Right ventricle myocardium superior (tissue), 1 donor: ENCODE measurements at places on chromosomes 6 and 20.

- DNase-seq, result no peak
These were observed 104.4 kb upstream of the LAMP5 start for GRCh38 chr20:9409981-9410380.

- DNase-seq, result no peak
These were observed 1.6 kb downstream of the LRRC1 start for GRCh38 chr6:53796451-53796780.

DNA sequence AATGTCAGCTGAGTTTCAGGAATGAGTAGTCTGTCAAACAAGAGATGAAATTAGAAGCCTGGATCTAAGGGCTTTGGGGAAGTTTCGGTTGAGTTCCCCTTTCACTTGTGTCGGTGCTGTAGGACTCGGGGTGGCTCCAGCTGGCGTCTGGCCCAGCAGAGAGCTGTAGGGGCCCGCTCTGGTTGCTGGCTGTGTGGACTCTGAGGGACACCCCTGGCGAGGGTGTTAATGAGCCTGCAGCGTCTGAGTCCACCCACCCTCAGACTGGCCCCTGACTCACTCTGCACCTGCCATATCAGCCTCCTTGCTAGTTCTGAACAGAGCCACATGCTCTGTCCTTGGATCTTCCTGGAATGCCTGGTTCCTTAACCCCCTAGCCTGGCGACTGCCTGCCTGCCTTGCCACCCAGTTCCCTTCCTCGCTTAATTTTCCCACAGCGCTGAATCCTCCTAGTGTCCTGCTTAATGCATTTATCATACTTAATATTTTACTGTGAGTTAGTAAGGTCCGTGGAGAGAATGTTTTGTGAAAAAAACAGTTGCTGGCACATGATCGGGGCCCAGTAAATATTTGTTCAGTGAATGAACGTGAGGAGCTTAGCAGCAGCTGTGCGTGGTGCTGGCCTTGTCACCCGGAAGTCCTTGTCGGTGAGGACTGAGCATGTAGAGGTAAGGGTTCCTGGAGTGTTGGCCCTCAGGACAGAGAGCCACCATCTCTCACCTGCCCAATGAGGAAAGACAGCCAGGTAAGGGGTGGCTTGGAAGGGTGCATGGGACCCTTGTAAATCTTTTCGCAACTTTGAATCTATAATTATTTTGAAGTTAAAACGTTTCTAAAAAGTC lies 1.6 kb downstream of the DNAJC5 start:
- peak; percentile 79 for DNase-seq

GRCh38 chr6:3221578-3221977 lies 5.9 kb downstream of the TUBB2B start:
- no peak for DNase-seq

DNA sequence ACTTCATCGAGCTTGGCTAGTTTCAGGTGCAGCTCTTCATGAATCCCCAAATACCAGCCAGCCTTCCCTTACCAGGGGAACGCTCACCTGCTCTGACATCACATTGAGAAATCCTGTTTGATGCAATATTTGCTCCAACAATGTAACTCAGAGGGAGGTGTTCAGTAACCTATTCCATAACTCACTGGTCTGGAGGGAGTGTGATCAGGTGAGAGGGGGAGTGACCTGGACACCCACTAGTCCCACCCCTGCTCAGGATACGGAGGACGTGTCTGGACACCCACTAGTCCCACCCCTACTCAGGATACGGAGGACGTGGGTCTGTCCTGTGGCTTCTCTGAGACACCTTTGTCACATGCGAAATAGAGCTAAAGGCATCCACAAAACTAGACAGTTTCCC lies 70.3 kb downstream of the HUS1B start:
- no peak for DNase-seq

DNA sequence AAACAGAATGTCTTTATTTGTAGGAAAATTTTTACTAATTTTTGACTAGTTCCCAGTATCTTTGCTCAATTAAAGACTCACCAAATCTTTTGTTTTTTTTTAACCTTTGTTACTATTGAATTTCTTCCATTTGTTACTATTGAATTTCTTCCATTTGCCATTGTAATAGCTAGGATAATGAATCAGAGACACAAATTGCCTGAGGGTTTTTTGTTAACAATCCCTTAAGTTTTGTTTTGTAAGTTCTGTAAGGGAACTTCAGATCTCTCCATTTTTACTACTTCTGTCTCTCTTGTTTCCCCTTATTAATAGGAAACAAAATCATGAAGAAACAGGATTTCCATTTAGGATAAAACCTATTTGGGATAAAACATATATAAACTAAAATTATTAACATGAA lies 104.3 kb downstream of the MAP3K4 start:
- no peak for DNase-seq

DNA sequence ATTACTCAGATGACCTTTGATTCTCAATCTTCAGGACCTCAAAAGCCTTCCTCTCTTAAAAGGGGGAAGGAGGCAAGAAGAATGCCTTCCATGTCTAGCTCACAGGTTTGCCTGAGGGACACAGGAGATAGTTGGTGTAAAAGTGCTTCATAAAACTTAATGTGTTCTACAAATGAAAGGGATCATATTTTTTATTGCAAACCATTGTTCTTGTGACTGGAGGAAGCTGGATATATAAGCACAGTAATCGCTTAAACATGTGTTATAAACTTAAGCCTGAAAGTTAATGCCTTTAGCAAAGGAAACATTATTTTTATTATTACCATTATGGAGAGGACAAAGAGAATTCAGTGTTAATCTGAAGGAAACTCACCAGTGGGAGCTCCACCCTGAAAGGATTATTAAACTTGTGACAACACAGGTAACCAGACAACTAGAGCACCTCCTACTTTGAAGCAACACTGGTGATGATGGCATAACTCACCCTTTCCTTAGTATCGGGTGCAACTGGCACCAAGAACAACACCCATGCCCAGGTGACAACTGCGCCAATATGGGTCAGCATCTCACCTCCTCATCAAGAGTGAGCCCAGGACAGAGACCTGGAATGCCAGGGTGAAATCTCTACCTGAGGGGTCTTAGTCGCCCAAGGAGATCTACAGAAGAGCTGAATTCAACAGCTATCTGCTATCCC lies 288.7 kb upstream of the PRDM1 start:
- no peak for DNase-seq

GRCh38 chr20:37547912-37548311 lies 20.2 kb upstream of the BLCAP start:
- no peak for DNase-seq

- DNase-seq, result no peak
These were observed 208.4 kb downstream of the ADGRG6 start for GRCh38 chr6:142510211-142510610.

DNA sequence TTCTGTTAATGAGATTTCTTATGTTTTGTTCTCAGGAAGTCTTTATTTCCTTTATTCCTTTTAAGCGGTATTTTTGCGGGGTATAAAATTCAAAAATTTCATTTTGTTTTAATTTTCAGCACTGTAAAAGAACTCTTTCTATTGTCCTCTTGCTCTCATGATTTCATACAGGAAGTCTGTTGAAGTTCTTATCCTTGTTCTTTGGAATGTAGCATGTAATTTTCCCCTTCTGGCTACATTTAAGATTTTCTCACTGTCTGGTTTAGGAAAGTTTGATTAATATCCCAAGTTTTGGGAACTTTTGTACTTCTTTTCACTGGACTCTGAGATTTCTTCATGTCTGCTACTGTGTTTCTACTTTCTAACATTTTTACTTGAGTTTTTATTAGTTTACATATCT lies 581.4 kb upstream of the GJE1 start:
- DNase-seq, result no peak

- DNase-seq, result no peak
These were observed 97.6 kb downstream of the CD164 start for GRCh38 chr6:109284675-109285074.
